ENCODE measurements at places on chromosomes 1 and 21. TPM values are rescaled to one million over a fixed set of nuclear protein-coding genes. Genes with fewer than 3 reads are reported as not detected.

The LCE2B gene
- total RNA-seq = not detected

The TLR5 gene
- not detected for total RNA-seq

The CLCA4 gene
- total RNA-seq = not detected

The ACOT11 gene
- 39.1 TPM for total RNA-seq

The OR6K3 gene
- total RNA-seq = not detected

The TRPM2 gene
- total RNA-seq = 9.4 TPM
